ENCODE measurements at places on chromosomes 4 and X.
A peak's percentile ranks its signal among the peaks of the same experiment; 100 is the strongest.

GRCh38 chr4:107799669-107800450 lies 24.9 kb upstream of the SGMS2 start:
- DNase-seq: no peak

- DNase-seq: peak; percentile 61
Observed at GRCh38 chr4:143337600-143338287, 1.1 kb downstream of the GAB1 start.

DNA sequence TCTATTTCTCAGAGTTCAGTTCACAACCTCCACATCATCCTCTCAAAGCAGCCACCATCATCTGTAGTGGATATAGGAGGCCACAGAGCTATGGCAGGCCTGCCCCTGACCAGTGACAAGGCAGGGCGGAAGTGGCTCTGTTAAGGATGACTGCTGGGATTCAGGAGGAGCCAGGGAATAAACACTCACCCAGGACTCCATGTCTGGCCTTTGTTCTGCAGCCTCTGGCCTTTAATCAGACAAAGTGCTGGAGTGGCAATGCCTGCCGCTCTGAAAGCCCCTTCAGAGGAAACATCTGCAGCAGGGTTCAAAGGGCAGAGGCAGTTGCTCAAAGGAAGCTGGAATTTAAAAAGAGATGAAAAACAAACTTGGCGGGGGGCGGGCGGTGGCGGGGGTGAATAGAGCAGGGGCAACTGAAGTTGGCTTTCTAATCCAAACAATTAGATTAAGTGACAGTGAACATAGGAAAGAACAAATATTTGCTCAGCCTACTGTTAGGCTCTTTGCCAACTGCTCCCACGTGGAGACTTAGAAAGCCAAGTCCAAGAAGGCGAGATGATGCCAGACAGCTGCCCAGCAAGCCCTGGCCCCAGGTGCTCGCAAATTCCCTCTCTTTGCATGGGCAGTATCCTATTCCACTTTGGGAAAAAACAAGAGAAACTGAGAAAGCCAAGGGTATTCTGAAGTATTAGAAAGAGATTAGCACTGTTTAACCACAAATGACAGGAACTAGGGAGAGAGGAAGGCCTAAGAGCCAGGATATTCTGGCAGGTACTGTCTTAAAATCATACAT lies 5.5 kb downstream of the MPP1 start:
- DNase-seq: no peak

- DNase-seq: no peak
Observed at GRCh38 chrX:102154900-102155805, 624 bp downstream of the BEX5 start.

DNA sequence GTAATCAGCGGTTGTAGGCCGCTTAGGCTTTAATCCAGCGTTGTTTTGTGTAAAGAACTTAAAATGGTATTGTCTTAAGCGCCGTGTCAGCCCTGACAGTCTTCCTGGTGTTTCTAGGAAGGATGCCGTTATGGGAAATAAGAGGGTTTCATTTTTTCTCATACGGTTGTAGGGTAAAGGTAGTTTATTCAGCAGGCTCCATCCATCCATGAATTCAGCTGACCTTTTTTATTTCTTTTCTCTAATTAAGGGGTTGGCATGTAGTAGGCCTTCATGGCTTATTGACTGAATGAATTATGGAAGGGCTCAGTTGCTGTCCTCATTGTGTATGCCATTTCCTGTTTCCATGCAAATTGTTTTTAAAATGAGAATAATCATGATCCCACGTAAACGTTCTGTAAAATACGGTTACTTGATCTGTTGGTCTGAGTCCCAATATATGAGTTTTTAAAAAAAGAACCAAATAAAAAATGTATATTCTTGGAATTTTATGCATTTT lies 693 bp downstream of the OCIAD1 start:
- peak; percentile 11 for DNase-seq
